ENCODE measurements at places on chromosomes 3 and 15.

DNA sequence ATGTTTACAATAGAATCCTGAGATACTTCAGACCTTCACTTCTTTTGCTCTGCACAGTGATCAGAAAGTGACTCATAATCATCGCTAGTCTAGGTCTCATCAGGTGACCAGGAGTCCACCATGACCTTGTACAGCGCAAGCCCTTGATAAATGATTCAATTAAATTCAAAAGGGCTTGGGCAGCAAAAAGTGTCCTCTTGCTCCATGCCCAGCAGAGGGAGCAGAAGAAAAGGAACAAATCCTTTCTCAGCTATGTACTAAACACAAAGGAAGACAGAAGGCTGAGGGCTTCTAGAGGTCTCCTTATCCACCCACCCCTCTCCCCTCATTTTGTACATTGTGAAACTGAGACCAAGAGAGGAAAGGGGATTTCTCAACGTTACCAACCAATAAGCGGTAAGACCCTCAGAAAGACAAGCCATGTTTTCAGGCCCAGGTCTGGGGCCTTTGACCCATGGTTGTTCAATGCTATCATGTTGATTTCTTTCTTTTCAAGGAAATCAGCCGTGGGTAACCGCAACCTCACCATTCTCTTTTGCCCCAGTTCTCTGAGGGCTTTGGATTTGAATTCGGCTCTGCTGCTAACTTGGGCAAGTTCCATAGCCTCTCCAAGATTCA, 74.8 kb downstream of the AQP9 start:
- DNase-seq = peak; percentile 26

GRCh38 chr15:35713733-35714132, 167.8 kb upstream of the DPH6 start:
- DNase-seq = no peak

- DNase-seq = no peak
Observed at GRCh38 chr15:28022961-28023360, 76.2 kb downstream of the OCA2 start.

GRCh38 chr15:58258501-58259292, 120.5 kb downstream of the AQP9 start:
- DNase-seq = no peak
